ENCODE measurements at places on chromosomes 11 and 22.

DNA sequence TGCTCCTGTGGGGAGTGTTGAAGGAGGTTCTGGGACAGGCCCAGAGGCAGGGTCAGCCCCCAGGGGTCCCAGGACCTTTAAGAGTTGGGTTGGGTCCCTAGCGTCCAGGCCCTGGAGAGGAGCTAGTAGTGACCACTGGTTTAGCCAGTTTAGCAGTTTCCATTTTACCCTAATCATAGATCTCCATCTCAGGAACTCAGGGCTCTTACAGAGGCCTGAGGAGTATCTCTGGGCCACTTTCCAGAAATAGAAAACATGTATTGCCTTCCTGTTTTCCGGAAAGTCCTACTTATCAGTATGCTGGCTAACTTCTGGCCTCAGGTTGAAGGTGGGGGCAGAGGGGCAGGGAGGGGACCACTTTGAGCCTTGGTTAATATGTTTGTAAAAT, 13.5 kb downstream of the NCF4 start:
- no peak for DNase-seq

DNA sequence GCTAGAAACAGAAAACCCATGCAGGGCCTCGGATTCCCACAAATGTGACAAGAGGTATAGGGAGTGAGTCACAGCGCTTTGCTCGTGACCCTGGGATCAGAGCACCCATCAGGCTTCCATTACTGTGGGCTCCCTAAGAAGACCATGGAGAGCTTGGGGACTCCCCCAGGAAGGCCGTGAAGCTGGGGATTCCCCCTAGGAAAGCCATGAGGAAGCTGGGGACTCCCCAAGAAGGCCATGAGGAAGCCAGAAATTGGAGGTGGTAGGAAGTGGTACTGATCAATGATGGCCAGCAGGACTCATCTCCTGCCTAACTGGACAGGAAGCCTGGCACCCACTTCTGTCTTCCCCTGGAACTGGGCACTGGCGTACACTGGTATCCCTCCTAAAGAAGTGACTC, 10.1 kb upstream of the DCPS start:
- no peak for DNase-seq

- peak; percentile 35 for DNase-seq
Observed at GRCh38 chr22:37303821-37304274, 21.5 kb downstream of the CYTH4 start.

- no peak for DNase-seq
Observed at GRCh38 chr22:16967453-16968217, 40.4 kb downstream of the GAB4 start.

- no peak for DNase-seq
Observed at GRCh38 chr11:6357222-6357621, 33.1 kb upstream of the SMPD1 start.

DNA sequence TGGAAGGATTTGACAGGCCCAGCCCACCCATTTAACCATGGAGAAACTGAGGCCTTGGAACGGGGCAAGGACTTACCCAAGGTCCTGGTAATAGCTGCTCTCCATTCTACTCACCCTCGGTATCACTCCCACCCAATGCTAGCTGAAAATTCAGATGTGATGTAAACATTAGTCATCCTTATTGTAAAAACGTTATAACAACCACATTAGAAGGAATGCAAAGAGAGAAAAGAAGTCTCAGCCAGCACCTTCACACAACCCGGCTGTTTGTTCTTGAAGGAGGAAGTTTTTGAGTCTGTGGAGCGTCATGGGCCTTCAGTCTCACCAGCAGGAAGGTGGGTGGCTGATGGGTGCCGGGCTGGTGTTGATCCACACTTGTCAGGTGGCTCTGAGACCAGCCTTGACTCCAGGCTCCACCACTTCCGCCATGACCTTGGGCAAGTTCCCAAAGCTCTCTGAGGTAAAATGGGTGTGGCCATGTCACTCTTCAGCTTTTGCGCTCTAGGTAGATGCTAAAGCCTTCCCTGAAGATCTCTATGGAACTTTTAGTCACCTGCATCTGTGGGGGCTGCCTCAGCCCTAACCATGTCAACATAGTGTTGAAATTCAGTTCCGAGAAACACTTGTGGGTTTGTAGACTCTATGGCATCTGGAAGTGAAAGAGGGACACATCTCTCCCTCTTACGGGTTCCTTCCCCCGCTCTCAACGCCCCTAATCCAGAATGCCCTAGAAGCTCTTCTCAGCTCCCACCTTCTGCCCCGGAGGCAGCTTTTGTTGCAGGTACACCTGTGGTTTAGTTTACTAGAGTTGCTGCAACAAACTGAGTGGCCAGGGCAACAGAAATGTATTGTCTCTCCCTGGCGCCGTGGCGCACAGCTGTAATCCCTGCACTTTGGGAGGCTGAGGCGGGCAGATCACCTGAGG, 14.8 kb downstream of the CD6 start:
- peak; percentile 80 for DNase-seq

DNA sequence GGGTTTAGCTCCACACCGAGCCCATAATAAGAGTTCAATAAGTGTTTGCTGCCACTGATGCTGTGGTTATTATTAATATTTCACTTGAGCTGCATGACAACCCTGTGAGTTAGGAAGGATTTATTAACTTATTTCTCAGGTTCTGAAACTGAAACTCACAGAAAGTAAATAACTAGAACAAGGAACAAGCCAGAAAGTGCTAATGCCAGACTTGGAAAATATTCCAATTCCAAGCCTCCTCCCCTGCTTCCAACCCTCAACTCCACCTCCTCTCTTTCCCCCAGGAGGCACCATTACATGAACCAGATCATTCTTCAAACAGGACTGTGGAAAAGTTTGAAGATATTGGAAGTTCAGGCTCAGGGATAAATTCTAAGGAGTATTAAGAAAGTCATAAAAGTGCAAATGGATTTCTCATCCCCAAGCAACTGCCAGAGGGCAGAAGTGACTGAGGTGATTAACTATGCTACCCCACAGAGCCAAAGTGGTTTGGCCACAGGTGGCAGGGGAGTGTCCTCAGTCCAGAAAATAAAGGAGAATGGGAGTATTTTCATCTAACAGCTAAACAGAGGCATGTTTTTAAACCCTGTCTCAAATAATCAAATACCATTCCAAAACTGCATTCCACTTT, 3.2 kb upstream of the FJX1 start:
- DNase-seq, result no peak

DNA sequence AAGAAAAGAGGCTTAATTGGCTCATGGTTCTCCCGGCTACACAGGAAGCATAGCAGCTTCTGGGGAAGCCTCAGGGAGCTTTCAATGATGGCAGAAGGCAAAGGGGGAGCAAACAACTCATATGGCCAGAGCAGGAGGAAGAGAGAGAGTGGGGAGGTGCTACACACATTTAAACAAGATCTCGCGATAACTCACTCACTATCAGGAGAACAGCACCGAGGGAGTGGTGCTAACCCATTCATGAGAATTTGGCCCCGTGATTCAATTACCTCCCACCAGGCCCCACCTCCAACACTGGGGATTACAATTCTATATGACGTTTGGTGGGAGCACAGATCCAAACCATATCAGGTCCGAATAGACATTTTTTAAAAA, 41.7 kb upstream of the APLNR start:
- DNase-seq, result no peak

- no peak for DNase-seq
Observed at GRCh38 chr11:22197139-22198005, 4.5 kb downstream of the ANO5 start.

DNA sequence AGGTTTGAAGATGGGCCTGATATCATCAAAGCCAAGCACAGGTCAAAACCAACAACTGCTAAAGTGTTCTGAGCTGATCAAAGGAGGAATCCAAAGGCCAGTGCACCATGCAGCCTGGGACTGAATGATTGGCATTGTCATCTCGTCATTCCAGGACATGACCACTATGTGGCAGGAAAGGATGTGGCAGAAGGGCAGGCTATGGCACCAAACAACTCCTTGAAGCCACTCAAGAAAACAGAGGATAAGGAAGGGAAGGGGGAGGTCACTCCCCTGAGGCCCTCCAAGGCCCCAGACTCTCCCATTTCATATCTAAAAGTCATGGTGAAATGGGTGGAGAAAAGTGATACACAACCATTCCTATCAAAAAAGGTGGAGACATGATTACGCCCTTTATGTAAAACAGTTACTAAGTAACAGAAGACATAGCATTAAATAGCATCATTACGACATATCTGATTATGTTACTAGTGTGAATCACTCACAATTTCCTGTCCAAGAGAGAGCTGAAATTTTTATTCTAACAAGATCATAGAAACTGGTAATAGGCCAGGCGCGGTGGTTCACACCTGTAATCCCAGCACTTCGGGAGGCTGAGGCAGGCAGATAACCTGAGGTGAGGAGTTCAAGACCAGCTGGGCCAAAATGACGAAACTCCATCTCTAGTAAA, 49.3 kb downstream of the AHNAK start:
- DNase-seq, result no peak

GRCh38 chr22:50308597-50308935, 1.1 kb upstream of the PLXNB2 start:
- no peak for DNase-seq

DNA sequence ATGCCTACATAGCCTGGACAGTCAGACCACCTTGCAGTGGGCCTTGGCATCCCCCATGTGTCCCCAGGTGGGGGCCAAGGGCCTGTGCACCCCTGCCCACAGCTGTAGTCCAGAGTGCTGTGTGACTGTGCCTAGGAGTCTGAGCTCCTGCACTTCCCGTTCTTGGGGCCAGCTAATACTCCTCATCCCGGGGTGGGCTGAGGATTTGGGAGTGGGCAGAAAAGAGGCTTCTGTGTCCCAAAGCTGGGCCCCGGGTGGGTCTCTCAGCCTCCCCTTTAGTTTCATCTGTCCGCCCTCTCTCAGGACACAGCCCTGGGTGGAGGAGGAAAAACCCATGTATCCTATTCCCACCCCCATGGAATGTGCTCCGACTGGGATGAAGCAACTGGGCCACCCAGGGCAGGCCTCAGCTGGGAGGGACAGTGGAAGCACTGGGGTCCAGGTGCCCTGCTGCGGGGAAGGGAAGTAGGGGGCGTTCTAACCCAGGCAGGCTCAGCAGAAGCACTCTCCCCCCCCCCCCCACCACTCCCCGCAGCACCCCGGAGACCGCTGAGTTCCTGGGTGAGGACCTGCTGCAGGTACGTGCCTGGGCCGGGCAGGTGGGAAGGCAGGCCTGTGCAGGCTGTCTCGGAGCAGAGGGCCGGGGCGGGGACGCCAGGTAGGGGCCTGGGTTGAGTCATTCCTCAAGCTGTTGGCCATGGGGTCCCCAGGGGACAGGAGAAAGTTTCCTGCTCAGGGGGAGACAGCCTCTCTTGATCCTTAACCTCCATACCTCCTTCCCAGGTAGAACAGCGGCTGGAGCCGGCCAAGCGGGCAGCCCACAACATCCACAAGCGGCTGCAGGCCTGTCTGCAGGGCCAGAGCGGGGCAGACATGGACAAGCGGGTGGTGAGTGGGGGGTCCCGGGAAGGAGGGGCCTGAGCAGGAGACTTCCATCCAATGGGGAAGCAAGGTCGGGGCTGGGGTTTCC, 1.4 kb downstream of the SH3BP1 start:
- no peak for DNase-seq

- DNase-seq, result no peak
Observed at GRCh38 chr22:25083807-25084200, 115.9 kb upstream of the CRYBB3 start.

GRCh38 chr11:104005234-104005855, 31.1 kb upstream of the DDI1 start:
- DNase-seq, result no peak

- no peak for DNase-seq
Observed at GRCh38 chr22:23751441-23751996, 607 bp upstream of the ZNF70 start.

- no peak for DNase-seq
Observed at GRCh38 chr11:102241026-102241425, 76.3 kb upstream of the BIRC3 start.

DNA sequence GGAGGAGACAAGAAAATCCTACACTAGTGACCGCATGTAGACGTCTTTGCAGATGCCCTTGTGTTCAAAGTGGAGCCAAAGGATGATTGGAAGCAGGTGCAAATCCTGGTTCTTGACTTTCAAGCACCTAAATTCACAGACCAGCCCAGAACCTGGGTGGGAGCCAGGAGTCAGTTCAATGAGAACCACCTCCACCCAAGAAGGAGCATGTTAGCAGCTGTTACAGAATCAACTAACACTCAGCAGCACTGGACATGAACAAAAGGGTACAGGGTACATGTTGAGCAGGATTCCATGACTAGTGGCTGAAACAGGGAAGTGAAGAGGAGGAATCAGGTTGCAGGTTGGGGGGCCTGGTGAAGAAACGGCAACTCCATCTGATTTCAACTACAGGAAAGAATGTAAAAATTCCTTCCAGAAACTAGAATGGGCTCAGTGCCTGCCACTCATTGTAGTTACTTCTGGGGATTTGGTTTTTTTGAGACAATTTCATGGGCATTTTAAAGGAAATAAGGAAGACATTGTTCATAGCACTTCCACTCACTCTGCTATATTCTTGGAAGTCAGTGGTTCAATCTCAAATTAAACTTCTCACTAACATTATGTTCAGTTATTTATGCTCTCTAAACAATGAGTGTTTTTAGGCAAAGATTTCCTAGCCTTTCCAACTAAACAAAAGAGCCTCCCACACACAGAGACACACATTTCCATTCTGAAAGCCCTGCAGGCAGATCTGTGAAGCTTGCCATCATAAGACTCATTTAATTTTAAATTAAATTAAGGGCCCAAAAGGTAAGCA, 173.3 kb downstream of the CADM1 start:
- DNase-seq, result no peak

DNA sequence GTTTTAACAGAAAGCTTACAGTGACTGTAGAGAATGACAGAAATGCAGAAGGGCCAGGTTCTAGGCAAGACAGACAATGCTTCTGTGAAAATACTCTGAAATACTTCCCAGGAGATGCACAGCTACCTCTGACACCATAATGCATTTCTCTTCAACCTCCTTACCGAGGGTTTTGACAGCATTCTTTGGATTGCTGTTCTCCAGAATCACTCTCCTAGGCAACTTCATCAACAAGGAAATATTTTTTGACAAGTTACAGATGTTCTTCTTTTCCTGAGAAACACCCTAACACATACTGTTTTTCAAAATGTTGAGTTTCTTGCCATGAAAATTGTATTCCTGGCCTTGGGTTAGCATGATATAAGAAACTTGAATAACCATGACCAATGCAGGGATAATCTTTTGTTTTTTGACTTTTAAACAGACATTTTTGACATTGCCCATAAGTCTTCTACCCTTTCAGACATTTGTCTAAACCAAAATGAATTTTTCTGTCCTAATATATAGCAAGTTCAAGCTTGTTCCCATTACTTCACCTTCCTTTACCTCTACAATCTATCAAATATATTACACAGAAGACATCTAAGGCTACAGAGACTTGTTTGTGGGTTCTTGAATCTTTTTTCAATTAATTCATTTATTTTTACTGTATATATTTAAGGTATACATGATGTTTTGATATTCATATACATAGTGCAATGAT, 108.1 kb downstream of the CCDC34 start:
- no peak for DNase-seq

- no peak for DNase-seq
Observed at GRCh38 chr11:129021295-129021694, 78.6 kb upstream of the TP53AIP1 start.

GRCh38 chr11:114678125-114679036, at the start of gene NXPE2:
NXPE2 (plus strand) TSS chr11:114678527; CDS start chr11:114678576, 49 bp downstream.
- no peak for DNase-seq

Measured in activated CD4-positive, CD25-positive, alpha-beta regulatory T cell treated with anti-CD3 and anti-CD28 coated beads, Interleukin-2, amount 50 U/mL, for 16 hours (primary cell).